ENCODE measurements at places on chromosomes 3 and 15.

- no peak for DNase-seq
These were observed 883.5 kb downstream of the IGSF11 start for GRCh38 chr3:118151164-118151563.

- no peak for DNase-seq
These were observed 39.1 kb upstream of the LIPC start for GRCh38 chr15:58392611-58393161.

DNA sequence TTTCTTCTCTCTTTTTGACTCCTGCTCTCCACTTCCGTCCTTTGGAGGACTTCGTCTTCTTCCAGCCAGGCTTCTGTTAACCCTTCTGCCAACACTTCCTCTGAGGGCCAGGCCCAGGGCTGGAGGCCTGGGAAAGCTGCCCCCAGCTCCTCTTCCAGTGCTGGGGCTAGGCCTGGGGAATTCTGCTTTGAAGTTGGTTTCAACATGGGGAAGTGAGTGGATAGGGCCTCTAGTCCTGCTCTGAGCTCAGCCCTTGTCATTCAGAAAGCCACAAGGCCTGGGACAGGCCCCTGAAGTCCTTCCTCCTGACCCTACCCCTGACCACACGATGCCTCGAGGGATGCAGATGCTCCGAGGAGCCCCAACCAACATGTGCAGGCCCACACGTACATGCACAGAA, 53.9 kb upstream of the HERC1 start:
- DNase-seq = no peak

GRCh38 chr3:149968216-149968615, 2.5 kb downstream of the PFN2 start:
- DNase-seq = no peak
